ENCODE measurements at places on chromosomes 11 and 22.

DNA sequence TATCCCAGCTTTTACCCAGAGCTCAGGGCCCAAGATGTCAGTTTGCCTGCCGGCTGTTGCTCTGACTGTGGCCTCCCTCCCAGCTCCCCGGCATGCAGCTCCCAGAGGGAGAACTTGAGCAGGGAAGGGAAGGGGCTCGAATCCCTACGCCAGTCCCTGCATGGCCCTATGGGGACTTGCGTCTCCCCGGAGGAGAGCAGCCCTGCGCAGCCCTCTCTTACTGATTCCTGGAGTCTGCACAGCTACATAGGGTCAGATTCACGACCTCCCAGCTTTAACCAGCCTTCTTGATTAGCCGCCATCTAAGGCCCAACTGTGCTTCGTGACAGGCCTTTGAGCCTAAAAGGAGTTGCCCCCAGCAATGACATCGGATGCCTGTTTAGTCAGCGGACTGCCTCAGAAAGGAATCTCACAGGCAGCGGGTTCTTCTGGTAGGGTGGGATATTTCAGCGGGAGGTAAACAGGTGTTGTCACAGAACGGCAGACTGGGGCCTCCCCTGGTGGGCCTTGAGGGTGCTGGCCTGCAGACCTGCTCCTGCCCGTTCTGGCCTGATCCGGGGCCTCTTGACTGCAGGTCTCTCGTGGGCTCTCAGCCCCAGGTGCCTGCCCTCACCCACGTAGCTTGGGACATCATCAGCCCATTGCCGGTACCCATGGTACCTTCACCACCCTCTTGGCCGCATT, 43.8 kb upstream of the KCNQ1OT1 start:
- no peak for DNase-seq

- peak; percentile 67 for DNase-seq
Measured at GRCh38 chr11:66408488-66409214, 12.2 kb upstream of the NPAS4 start.

DNA sequence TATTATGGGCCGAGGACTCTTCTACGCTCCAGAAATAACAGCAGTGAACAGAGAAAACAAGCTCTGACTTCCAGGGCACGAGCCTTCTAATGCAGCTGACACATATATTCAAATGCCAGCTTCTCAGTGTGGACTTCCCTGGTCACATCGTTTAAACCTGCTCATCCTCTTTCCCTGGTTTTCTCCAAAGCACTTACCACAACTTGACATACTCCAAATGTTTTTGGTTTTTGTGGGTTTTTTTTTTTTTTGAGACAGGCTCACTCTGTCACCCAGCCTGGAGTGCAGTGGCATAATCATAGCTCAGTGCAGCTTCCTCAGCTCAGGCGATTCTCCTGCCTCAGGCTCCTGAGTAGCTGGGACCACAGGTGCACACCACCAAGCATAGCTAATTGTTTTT, 105.5 kb downstream of the MICAL3 start:
- DNase-seq: no peak

DNA sequence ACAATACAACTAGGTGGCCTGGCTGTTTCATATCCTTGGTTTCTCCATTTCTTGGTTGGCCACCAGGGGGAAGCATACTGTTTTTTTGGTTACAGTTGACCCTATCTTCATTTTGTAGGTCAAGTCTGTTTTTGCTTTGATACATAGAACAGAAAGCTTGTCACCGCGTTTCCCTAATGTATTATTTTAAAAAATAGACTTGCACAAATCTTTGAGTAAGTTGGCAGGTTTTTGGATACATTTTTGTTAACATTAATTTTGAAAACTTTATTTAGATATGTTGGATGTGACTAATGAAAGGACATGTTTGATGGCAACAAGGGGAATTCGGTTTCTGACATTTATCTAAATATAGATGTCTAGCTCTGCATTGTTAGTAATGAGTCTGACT, 3.0 kb downstream of the NCR3LG1 start:
- DNase-seq: no peak

DNA sequence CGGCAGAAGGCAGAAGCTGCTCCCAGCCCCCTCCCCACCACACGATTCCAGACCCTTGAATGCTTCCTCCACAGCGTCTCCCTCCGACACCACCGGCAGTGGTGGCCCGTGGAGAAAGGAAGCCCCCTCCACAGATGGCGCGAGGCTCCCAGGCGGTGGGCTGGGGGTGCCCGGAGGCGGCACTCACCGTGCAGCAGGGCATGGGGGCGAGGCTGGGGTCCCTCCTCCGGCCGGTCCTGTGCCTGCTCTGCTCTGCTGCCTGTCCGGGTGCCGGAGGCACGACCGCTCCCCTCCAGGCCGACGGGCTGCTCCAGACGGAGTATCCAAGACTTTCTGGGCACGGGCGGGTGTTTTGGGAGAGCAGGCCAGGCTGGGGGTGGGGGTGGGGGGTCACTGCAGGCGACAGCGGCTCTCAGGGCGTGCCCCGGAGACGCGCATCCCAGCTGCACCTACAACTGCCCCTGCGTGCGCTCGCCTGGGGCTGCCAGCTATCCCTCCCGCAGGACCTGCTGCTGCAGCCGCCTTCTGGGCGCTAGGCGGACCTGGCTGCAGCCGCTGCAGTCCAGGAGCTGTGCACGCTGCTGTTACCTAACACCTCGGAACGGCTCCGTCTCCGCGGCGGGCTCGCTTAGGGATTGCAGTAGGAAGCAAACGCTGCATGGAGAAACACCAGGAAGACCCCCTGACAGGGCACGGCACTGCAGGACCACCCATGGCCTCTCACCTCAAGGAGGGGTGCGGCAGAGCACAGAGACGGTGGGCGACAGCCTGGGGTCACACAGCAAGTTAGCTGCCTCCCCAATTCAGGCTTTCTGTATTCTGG, 15.2 kb downstream of the MRGPRG start:
- DNase-seq: no peak

DNA sequence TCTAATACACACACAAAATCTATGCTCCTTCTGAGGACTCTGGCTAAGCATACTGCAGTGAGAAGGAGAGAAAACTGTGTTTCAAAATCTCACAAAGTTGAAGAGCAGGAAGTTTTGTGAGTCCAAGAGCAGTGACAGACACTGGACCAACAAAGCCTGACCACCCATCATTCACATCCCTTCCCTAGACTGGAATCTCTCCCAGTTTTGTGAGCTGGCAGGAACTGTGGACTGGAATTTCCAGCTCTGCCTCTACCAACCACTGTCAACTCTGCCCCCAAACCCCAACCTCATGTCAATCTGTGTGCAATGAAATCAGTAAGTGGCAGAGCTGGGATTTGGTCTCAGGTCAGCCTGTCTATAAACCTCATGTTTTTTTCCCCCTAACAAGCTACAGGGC, 112.6 kb downstream of the ARL14EP start:
- no peak for DNase-seq

- DNase-seq: no peak
Measured at GRCh38 chr22:44438056-44438455, 60.0 kb downstream of the RTL6 start.

- DNase-seq: no peak
Measured at GRCh38 chr11:117564321-117564720, 232.7 kb downstream of the DSCAML1 start.

DNA sequence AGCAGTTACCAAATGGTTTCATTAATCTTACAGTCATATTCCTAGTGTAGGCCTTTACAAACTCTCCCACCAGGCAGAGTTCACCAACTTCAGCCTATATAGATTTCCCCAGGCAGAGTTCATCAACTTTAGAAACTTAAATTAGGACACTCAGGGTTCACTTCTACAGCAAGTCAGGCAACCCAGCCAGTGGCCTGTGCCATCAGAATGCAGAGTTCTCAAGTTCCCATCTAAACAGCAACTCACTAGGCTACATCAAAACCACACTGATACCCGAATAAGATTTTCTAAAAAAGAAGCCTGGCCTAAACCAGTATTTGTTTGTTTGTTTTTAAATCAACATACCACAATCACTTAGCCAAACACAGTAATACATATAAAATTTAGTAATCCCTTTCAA, 33.7 kb downstream of the PICALM start:
- DNase-seq: no peak

- DNase-seq: no peak
Measured at GRCh38 chr11:133219543-133219942, 312.8 kb downstream of the OPCML start.
